ENCODE measurements at places on chromosomes 3 and 15.

GRCh38 chr3:152636651-152637050 is 198.3 kb upstream of the P2RY1 start:
- DNase-seq: no peak

GRCh38 chr3:48299746-48300712 is 33.4 kb downstream of the SPINK8 start:
- DNase-seq: no peak

GRCh38 chr3:187999821-188000220 is 154.1 kb upstream of the LPP start:
- no peak for DNase-seq

GRCh38 chr3:173066044-173067004 is 74.7 kb downstream of the SPATA16 start:
- DNase-seq: peak; percentile 4

DNA sequence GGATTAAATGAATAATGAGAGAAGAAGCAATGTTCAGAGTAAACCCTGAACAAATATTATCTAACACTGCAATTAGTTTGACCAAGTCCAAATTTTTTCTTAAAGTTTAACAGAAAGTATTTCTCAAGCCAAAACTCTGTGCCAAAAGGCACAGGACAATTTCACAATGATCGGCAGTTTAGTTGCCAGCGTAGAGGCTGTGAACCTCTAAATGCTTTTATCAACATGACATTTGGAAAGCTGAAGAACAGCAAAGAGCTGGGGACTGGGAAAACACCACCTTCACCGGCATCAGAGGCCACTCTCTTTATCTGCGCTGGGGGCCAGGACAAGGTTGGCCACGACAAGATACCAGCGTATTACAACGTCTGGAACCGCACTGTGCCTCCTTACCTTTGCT is 125.6 kb downstream of the ADAMTS17 start:
- no peak for DNase-seq

GRCh38 chr3:97815149-97815917 is 6.5 kb upstream of the CRYBG3 start:
- DNase-seq: no peak

DNA sequence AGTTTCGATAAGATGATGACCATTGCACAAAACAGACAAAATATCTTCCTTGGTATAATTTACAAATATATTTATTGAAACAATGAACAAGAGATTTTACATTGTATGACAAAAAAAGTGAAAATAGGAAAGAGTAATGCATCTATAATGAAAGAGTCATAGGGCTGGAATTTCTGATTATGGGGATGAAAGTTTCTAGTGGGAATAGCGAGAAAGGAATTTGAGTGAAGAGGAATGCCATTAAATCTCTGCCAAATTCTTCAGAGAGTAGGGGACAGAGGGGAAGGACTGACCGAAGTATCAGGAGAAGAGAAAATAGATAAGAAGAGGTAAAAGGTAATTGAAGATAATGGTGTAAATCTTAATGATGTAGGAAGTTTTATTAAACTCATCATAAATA is 125.4 kb downstream of the VGLL3 start:
- no peak for DNase-seq

DNA sequence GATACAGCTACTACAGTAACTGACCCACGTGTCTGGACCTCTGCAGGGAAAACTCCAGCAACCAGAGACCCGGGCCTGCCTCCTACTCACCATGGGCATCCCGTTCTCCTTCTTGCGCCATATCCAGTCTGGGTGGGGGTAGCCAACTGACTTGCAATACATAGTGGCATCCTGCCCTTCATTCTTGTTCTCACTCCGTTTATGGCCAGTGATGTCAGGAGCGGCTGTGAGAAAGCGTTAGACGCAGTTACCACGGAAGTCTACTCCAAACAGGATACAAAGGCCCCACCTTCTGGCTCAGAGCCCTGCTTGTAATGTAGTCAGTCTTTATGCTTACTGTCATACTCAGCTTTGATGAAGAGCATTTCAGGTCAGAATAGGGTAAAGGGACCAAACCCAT is 59.6 kb downstream of the NPTN start:
- no peak for DNase-seq

GRCh38 chr3:18124501-18124900 is 300.6 kb downstream of the SATB1 start:
- DNase-seq: no peak

DNA sequence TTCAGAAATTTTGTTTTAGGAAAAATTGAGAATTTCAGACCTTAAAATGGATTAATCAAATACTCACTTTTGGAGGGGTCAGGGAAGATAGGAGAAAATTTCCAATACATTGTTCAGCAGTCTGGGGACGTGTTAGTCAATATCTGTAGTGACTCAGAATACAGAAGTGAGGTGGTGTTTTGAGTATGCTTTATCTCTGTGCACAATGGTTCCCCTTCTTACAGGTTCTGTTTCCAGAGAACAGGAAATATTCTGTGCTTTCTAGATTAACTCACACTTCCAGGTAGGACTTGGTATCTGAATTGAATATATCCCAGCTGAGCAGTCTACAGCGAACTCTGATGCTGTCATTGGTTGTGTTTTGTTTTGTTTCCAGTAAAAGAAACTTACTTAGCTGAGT is 30.7 kb upstream of the CCDC54 start:
- no peak for DNase-seq

DNA sequence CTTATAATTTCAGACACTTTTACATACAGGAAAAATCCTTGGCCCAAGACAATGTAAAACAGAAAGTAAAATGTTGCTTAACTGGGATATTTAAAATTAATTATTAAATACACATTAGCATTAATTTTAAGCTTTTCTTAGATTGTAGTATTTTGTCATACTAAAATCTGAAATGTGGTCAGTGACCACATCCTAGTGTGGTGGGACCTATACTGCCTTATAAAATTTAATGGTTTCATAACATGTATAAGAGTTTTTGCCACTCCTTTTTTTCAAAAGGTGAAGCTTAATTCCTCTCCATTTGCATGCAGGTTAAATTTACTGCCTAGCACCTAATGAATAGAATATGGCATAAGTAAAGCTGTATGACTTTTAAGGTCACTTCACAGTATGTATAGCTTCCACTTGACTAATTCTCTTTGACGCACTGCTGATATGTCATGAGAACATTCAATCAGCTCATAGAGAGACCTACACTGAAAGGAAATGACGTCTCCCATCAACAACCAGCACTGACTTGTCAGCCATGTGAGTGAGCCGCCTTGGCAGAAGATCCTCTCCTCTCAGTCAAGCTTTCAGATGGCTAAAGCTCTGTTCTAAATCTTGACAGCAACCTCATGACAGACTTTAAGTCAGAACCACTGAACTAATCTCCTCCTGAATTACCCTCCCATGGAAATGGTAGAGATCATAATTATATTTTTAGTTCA is 847.8 kb downstream of the SI start:
- no peak for DNase-seq

- DNase-seq: no peak
These were observed 34.9 kb downstream of the CEP70 start for GRCh38 chr3:138559134-138559533.

DNA sequence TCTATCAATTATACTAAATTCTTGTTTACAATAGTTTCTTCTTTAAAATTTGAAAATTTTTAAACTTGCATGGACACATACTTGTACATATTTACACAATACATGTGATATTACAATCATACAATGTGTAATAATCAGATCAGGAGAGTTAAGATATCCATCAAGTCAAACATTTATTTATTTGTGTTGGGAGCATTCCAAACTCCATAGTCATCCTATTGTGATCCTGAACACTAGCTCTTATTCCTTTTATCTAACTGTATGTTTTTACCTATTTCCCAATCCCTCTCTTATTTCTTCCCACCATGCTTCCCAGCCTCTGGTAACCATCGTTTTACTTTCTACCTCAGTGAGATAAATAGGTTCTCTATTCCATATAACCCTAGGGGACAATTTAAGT is 1219.2 kb downstream of the ZPLD1 start:
- no peak for DNase-seq

- no peak for DNase-seq
These were observed 9.5 kb downstream of the SAXO2 start for GRCh38 chr15:82272154-82272553.

DNA sequence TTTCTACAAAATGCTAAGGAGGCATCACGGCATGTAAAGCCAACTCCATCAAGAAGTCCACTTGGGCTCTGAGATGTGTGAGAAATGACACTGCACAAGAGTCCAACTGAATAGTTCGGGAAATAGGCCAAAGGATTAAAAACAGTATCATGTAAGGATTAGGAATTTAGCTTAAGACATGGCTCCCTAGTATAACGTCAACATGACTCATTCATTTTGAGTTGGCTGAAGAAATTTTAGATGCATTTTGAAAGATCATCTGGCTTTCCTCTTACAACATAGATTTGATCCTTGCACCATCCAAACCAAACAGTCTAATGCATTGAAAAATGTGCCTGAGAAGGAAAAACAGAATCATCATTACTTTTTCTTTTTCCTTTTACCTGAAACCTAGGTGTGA is 109.3 kb upstream of the MME start:
- no peak for DNase-seq

DNA sequence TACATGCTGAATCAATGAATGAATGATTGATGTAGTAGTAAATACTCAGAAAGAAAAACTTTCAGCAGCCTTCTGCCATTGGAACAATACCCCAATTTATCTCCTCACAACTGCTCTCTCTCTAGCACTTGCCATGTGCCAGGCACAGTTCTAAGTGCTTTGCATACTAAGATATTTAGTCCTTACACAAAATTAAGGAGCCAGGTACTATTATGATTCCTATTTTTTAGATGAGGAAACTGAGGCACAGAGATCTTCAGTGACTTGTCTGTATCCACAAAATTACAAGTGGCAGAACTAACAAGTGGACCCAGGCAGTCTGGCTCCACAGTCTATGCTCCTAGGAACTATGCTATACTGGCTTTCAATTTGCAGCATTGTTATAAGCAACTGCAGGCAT is 279.2 kb downstream of the LSAMP start:
- DNase-seq: no peak

- no peak for DNase-seq
These were observed 158.5 kb downstream of the THRB start for GRCh38 chr3:24336101-24336500.

DNA sequence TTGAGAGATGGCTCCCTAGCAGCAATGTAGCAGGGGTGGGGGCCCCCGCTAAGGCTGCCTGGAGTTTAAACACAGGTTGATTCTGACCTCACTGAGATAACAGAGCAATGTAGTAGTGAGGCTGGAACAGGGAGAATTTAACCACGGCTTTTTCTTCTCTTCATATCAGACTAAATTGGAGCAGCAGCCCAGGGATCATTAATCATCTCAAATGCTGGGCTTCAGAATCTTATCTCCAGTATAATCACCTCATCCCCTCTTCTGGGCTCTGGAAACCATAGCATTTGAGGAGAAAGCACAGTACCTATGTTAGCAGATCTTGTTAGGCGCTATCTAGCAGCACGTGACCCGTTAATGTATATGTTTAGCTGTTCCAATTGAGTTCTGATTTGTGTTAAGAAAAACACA is 25.4 kb upstream of the DET1 start:
- DNase-seq: peak; percentile 62

DNA sequence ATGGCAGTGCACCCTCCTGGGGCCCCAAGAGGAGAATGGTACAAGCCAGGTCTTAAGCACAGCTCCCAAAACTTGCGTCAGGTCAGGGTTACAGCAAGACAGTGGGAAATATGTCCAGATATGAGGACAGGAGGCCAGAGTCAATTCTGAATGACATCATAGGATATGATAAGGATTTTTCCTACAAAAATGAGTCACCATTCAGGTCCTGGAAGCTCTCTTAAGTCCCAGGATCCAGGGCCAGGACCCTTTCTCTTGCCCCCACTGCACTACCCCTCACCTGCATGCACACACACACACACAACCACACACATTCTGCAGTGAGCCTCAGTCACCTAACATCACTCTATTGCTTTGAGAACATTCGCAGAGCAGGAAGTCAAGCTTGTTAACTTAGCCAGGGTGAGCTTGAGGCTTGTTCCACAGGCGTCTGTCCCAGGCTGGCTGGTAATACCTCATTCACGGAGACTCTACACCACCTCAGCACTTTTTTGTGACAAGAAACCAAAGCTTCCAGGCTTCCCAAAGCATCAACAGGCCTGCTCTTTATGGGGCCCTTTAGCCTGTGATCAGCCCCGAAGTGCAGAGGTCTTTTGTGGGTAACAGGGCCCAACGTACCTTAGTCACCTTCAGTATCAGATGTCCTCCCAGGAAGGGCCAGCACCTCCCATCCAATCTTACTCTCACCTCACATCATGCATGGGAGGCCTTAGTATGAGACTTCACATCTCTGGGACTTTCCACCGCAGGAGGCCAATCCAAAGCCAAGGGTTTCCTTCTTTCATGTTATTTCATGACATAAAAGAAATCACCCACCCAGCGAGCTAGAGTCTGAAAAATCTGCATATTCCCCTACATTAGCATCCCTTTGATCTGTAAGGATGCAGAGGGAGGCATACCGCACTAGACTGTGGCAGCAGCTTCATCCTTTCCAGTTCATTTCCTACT is 74.0 kb upstream of the LIPC start:
- DNase-seq: no peak

DNA sequence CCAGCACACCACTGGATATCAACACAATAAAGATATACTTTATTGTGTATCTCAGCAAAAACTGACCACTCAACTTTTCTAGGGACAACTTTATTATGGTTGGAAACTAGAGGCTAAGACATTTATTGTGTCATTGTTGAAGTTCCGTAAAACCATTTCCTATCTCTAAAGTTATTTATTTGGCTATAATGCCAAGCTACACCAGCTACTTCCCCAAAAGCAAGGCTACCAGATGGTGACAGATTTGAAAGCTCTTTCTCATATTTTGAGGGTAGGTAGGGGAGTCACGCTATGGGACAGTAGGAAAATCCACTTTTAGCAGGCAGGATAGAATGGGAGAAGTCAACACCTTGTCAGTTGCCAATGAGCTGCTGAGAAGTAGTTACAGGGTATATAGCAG is 834.6 kb upstream of the CFAP20DC start:
- DNase-seq: no peak

Measured in NCI-H524 treated with DMSO at 0.1 percent for 48 hours (cell line).